ENCODE measurements at places on chromosomes 16 and 17. TPM values are rescaled to one million over a fixed set of nuclear protein-coding genes. Genes with fewer than 3 reads are reported as not detected.

GRCh38 chr16:48164907-48165715, 9.3 kb upstream of the ABCC12 start:
- DNase-seq = peak; percentile 87

DNA sequence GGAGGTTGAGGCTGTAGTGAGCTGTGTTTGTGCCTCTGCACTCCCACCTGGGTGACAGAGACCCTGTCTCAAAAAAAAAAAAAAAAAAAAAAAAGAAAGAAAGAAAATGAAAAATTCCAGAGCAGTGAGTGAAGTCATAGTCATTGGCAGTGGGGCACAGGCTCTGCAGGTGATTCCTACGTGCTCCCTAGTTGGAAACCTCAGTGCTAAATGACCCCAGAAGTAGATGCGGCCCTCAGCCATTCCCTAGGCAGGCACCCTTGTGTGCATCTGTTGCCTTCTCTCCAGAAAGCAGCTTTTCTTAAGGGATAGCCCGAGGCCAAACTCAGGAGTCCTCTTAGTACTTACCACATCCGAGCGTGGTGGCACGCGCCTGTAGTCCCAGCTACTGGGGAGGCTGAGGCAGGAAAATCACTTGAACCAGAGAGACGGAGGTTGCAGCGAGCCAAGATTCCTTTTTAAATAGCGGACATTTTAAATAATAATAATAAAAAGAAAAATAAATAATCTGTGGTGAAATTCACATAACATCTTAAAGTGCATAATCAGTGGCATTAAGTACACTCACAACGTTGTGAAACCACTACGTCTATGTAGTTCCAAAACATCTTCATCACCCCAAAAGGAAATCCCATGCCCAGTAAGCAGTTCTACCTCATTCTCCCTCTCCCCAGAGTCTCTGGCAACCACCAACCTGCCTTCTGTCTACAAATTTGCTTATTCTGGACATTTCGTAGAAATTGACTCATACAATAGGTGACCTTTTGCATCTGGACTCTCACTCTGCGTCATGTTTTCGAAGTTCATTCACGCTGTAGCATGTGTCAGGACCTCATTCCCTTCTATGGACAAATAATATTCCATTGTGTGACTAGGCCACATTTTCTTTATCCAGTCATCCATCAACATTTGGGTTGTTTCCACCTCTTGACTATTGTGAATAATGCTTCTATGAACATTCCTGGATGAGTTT, 12.5 kb upstream of the SPHK1 start:
- no peak for DNase-seq

DNA sequence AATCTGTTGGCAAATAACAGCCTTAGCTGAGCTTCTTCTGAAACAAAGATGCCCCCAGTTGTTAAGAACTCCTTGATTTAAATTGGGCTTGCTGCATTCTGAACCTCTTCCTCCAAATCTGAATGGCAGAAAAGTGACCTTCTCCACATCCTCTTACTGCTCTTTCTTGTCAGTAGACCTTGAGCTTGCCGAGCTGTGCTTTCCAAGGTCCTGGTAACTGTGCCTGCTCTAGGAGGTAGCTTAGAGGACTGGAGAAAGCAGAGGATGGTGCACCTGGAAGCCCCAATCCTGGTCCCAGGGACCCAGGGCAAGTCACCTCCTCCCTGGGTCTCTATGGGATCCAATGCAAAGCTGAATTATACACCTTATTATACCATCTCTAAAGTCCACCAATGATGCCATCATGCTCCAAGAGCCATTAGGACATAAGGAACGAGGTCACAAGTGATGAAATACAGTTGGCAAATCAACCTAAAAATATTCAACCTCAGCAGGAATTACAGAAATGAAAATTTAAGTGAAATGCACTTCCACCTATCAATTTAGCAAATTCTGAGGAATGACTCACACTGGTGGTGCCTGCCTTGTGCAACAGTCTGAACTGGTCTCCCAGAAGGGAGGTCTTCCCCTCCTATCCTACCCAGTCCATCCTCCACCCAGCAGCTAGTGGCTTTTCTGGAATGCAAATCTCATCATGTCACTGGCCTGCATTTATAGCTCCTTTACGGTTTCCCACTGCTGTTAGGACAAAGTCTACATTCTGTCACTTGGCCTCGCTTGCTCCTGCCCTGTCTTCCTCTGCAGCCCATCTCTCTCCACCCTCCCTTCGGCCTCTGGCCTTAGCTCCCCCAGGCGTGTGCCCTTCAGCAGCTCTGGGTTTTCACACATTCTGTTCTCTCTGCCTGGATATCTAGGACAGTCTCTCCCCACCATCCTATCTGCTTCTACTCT, 36.6 kb downstream of the TOM1L2 start:
- DNase-seq = no peak

GRCh38 chr17:62093188-62094155, 28.4 kb upstream of the MED13 start:
- DNase-seq = no peak

Gene ITGAL
- 14.5 TPM for total RNA-seq
